Stimulated activated CD4-positive, alpha-beta T cell treated with anti-CD3 and anti-CD28 coated beads, Interleukin-2, amount 100 ng/mL, for 4 hours (primary cell): ENCODE measurements at places on chromosomes 2 and 18.

GRCh38 chr2:3147651-3148530 lies 229.7 kb downstream of the EIPR1 start:
- DNase-seq = no peak

GRCh38 chr2:212311807-212312404 lies 226.7 kb downstream of the ERBB4 start:
- no peak for DNase-seq

DNA sequence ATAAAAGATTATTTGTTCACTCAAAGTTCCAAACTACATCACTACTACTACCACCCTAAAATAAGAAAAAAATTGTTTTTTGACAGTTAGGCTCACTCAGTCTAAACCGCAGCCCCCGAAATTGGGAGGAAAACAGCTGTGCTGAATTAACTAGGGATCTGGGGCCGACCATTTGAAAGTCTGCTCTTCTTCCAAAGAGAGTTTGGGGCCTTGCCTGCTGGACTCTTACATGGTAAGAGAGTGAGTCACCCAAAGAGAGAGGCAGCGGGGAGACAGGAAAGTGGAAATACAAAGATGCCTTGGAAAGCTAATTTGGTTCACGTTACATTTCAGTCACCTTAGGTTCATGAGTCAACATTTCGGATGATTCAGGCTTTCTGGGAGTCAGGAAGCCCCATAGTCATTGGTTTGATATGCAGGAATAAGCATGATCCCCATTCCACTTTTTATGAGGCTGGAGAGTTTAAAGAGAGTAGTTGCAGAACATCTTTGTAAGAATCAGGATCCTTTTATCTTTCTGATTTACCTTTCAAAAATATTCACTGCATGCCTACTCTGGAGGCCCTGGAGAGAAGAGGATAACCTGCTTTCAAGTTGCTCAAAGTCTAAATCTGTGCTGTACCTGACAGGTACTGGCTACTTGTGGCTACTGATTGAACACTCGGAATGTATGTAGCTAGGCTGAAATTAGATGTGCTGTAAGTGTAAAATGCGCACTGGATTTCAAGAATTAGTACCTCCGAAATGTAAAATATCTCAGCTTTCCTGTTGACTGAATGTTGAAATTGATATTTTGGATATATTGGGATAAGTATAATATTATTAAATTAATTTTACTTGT lies 995 bp upstream of the RTN4 start:
- DNase-seq = no peak

- no peak for DNase-seq
These were observed 180.5 kb downstream of the DIS3L2 start for GRCh38 chr2:232142049-232142448.

- DNase-seq = no peak
These were observed 400.5 kb upstream of the TCF4 start for GRCh38 chr18:55988537-55988936.

DNA sequence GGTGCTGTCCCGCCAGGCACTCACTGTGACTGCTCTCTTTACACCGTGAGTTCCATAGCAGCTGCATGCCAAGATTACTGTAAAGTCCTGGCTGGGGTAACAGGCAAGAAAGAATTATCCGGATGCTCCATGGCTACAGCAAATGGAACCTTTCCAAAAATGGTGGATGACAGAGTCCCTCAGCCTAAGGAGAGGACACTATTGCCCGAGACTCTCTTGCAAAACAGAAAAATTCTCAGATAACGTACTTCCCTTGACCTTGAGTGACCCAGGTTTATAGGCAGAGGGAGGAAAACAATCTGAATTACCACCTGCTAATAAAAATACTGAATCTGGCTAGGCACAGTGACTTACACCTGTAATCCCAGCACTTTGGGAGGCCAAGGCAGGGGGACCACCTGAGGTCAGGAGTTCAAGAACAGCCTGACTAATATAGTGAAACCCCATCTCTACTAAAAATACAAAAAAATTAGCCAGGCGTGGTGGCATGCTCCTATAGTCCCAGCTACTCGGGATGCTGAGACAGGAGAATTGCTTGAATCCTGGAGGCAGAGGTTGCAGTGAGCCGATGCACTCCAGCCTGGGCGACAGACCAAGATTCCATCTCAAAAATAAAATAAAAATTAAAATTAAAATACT lies 4.5 kb downstream of the CYS1 start:
- no peak for DNase-seq

GRCh38 chr18:48803951-48804855 lies 146.6 kb downstream of the SMAD7 start:
- DNase-seq = no peak

DNA sequence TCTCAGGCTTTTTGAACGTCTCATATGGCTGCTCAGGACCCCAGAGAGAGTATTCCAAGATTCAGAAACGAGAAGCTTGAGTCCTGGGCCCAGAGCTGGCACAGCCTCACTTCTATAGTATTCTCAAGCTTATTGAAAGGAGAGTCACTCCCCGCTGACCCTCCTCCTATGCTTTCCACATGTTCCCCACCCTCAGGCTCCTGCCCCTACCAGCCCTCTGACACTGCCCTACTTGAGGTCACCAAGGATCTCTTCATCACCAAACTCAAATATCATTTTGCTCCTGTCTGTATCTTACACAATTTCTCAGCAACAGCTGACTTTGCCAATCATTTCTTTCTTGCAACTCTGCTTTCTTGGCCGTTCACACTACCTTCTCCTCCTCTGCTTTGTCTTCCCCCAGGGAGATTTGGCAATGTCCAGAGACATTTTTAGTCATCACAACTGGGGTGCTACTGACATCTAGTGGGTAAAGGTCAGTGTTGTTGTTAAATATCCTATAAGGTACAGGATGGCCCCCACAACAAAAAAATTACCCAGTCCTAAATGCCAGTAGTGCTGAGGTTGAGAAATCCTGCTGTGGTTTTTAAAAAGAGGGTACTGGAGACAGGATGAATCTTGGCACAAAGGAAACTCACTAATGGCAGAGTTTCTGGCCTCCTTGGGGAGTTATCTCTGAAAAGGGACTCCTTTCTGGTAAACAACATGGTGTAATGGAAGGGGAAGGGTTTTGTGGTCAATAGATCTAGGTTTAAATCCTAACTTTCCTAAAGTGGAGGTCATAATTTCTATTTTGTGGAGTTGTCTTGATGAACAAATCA lies 26.9 kb upstream of the INSIG2 start:
- no peak for DNase-seq

DNA sequence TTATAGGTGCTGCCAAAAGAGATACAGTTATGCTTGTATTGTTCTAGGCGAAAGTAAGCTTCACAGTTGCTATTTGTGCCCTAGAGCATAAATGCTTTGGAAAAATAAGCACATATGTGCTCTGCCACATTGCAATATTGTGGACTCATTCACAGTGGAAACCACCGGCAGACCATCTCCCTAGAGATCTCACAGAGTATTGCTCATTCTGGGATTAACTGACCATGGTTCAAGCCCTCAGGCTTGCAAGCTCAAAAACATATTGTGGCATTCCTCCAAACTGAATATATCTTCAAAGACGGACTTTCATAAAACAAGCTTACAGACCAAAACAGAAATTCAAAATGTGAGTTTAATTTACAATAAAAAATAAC lies 158.2 kb upstream of the CCDC150 start:
- no peak for DNase-seq

DNA sequence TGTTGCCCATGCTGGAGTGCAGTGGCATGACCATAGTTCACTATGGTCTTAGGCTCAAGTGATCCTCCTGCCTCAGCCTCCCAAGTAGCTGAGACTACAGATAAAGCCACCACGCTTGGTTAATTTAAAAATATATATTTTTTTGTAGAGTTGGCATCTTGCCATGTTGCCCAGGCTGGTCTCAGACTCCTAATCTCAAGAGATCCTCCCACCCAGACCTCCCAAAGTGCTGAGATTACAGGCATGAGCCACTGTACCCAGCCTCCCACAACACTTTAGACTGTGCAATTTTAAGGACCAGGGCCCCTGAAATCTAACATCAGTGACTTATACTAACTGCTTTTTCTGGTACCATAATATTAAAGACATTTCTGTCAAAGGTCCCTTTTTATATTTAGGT lies 5.2 kb downstream of the TXNDC2 start:
- DNase-seq = no peak

DNA sequence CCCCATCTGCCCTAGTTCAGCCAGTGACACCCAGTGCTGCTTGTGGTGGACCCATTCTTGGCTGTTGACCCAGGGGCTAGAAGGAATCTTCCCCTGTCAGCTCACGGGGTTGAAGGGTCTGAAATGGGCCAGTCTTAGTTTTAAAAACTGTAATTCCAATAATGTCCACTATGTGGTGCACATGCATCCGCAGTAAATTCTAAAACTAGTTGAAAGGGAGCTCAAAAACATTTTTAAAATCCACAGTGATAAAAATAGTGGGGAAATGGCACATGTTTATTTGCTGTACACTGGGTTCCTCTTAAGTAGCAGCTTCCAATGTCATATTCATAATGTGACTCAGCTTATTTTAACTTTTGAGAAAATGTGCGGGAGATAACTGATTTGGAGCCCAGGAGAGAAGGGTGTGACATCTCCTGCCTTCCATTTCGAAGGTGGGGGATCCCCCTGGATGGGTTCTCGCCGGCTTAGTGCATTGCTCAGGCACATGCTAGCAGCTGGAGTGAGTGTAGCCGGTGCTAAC lies 32.8 kb downstream of the GRHL1 start:
- DNase-seq = no peak

DNA sequence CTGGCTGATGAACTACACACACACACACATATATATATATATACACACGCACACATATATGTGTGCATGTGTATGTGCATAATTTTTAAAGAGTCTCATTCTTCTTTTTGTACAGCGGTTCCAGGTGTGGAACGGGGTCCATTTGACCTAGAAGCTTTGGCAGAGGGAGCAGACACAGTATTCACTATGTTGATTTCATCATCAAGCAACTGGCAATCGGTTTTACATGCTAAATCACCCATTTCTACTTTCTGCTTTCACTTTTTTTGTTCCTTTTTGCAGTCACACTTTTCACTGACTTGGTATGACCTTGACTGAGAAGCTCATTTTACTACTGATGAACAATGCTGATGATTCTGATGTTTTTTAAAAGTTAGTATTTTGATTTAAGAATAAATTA lies 63.0 kb upstream of the PGAP1 start:
- no peak for DNase-seq

- no peak for DNase-seq
These were observed 60.2 kb upstream of the MAP4K3 start for GRCh38 chr2:39497082-39497801.

DNA sequence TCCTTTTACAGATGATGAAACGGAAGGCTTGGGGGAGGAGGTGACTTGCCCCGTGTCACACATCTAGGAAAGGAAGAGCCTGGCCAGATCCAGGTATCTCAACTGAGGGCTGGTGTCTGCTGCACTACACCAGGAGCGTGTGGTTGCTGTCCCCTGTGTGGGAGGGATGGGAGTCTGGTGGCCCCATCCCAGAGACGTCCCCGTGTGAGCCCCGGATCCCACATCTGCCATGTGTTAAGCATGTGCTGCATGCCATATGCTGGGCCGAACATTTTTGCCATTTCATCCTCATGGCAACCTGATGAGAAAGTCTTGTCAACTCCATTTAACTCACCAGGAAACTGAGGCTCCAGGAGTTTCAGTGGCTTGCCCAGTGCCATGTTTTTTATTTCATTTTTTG lies 4.2 kb downstream of the GAREM2 start:
- no peak for DNase-seq

DNA sequence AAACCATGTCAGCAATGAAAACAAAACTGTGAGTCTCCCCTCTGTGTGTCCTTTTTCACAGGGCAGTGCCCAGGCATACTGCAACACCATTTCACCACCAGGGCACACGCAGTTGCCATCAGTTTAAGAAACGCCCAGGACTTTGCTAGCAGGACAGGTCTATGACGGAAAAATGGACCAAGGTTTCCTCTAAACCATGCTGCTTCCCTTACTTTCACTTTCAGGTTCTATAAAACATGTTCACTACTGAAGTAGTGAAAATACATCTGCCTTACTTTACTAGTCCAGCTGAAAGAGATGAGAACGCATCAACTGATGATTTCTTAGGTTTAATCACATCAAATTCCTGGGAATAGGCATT lies 110.5 kb downstream of the TCF4 start:
- DNase-seq = peak; percentile 11

GRCh38 chr2:227221120-227221519 lies 56.7 kb downstream of the COL4A3 start:
- DNase-seq = no peak

DNA sequence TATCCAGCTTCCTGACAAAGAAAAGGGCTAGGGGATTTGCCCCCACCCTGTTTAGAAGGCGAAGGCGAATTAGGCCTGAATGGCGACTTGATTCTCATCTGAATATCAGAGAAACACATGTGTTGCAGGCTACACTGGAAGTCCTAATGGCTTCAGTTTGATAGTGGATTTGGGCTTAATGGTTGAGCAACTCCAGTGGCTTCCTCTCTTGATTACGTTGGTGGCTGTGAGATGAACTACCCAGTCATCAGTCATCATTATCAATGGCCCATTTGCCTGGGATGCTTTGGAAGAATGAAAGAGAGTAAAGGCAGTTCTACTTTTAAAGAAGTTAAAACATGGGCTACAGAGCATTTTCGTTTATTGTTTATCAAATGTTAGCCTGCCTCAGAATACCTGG lies 60.9 kb upstream of the IL1R1 start:
- no peak for DNase-seq

DNA sequence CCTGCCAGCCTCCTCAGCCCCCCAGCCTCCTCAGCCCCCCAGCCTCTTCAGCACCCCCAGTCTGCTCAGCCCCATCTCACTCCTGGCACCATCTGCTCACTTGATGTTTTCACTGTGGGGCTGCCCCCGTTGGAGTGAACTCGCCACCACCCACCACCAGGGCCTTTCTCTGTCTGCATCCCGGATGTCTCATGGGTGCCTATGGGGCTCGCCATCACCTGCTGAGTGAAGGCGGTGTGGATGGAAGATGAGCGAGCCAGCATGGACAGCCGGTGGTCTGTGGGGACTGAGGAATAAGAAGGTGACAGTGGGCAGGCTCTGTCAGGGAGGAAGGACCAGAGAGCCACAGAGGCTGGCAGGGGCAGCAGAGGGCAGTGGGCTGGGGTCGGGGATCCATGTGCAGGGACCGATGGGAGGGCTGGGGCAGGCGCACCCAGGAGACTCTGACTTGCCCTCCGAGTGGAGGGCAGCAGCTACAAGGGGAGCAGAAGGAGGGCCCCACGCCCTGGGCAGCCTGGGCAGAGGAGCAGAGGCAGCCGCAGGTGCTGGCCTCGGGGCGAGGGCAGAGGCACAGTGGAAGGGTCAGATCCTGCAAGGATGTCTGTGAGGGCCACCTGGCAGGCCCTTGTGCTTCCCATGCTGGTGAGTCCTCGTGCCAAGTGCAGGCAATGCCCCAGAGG lies 74.7 kb upstream of the ODC1 start:
- DNase-seq = no peak

- no peak for DNase-seq
These were observed 75.0 kb downstream of the TMEM247 start for GRCh38 chr2:46554397-46554796.

GRCh38 chr2:6580982-6581381 lies 284.7 kb downstream of the CMPK2 start:
- no peak for DNase-seq
